ENCODE measurements at places on chromosomes 1 and 21.
A peak's percentile ranks its signal among the peaks of the same experiment; 100 is the strongest.

GRCh38 chr1:161777261-161777660 is 11.1 kb downstream of the ATF6 start:
- no peak for DNase-seq

- DNase-seq = no peak
Measured at GRCh38 chr1:224751624-224752311, 135.7 kb downstream of the CNIH3 start.

DNA sequence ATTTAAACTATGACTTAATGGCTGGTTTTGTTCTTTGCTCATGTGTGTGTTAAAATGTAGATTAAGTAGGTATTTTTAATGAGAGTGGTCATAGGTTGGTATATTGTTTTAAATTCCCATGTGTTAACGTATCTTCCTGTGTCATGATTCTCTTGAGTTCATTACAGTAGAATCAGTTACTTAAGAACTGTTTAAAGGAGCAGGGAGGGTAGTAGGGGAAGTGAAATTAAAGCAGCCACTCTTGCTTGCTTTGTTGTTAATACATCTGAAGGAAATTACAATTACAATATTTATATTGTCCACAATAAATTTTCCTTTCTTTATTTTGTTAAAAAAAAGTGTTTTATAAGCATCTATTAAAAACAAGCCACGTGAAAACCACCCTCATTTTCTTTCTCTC is 119.2 kb upstream of the KIAA1614 start:
- DNase-seq = no peak

DNA sequence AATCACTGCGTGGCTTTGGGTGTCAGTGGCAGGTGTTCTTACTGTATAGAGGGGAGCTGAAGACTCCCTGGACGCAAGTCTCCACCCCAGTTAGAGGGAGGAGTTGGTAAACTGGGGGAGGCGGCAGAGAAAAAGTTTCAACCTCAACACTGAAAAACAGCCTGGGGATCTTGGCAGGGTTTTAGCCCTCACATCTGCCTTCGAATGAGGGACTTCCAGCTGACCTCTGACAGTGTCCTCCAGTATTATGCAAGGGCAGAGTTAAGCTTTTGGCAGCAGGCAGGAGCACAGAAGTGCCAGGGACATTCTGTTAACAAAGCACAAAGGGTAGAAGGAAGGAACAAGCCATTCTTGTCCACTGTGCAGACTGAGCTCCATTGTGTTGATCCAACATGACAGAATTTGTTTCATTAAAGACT is 41.2 kb upstream of the RAB4A start:
- no peak for DNase-seq

DNA sequence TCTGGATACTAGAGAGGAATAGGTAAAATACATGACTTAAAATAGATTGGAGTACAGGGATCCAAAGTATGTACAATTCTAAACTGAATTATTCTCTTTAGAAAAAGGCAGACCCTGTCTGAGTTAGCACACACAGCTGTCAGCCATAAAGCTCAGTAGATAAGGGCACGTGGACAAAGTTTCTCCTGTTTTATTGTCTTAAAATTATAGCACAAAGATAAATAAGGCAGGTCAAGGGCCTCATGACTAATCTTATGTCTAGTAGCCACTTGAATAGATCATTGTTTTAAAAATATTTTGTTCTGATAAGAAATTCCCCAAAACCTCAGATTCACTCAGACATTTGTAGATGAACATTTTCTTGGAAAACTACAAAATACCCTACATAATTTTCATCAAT is 205.2 kb downstream of the ZP4 start:
- no peak for DNase-seq

GRCh38 chr1:116436611-116436970 is 63.5 kb downstream of the ATP1A1 start:
- DNase-seq = no peak

GRCh38 chr1:1955621-1956094 is 36.6 kb upstream of the TMEM52 start:
- DNase-seq = no peak

- no peak for DNase-seq
Measured at GRCh38 chr1:90850181-90850897, 133.2 kb upstream of the BARHL2 start.

- no peak for DNase-seq
Measured at GRCh38 chr1:206447792-206448191, 22.5 kb upstream of the IKBKE start.

GRCh38 chr1:53081384-53082066 is 19.5 kb downstream of the PODN start:
- DNase-seq = no peak

- DNase-seq = no peak
Measured at GRCh38 chr21:18252680-18253079, 8.0 kb downstream of the CHODL start.

DNA sequence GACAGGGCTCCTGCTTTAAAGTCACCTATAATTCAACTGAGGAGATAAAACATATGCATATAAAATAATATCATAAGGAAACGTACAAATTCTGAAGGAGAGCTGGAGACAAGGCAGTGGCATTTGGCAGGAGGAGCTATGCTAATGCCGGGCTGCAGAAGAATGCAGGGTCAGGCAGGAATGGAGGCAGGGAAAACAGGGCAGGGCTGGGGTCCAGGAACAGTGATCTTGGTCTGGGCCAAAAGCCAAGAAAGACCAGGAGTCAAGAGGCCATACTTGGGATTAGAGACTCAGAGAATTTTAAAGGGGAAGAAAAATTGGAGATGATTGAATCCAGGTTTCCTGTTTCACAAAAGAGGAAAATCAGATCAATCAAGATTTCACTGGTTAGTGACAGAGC is 20.0 kb upstream of the BRDT start:
- DNase-seq = no peak

- no peak for DNase-seq
Measured at GRCh38 chr21:29382030-29382654, 83.4 kb downstream of the BACH1 start.

DNA sequence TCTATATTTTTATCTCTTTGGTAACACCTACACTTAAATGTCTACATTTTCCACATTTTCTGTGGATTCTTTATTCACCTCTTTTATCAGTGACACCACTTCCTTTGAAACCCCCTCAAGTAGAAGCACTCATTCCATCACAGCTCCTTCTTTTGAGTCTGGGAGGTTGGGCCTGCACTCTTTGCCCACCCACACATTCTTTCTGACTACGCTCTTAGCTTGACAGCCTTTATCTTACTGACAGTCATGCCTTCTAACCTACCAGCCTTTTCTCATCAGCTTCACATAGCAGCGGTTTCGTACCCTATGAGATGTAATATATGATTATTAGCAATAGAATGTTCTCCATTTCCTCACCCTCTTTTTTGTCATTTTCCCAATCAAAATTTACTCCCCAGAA is 151.9 kb downstream of the TNFSF18 start:
- no peak for DNase-seq

DNA sequence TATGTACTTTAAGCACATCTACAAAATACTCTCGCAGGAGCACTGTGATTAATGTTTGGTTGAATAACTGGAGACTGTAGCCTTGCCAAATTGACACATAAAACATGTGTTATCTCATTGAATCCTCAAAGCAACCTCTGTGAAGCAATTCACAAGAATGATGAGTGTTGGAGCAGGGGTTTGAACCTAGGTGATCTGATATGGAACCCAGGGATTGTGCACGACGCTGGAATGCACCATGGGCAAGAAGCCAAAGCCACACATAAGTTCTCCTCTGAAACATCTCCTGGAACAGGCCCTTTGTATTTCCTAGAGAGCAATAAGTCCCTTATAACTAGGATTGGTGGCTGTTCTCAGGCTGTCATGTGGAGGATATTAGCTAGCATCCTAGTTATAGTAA is 124.6 kb upstream of the IVNS1ABP start:
- no peak for DNase-seq

GRCh38 chr1:54519709-54520108 is 28.3 kb upstream of the ACOT11 start:
- DNase-seq = no peak

GRCh38 chr1:161209790-161210409 is 5.2 kb upstream of the FCER1G start:
- DNase-seq = peak; percentile 35

DNA sequence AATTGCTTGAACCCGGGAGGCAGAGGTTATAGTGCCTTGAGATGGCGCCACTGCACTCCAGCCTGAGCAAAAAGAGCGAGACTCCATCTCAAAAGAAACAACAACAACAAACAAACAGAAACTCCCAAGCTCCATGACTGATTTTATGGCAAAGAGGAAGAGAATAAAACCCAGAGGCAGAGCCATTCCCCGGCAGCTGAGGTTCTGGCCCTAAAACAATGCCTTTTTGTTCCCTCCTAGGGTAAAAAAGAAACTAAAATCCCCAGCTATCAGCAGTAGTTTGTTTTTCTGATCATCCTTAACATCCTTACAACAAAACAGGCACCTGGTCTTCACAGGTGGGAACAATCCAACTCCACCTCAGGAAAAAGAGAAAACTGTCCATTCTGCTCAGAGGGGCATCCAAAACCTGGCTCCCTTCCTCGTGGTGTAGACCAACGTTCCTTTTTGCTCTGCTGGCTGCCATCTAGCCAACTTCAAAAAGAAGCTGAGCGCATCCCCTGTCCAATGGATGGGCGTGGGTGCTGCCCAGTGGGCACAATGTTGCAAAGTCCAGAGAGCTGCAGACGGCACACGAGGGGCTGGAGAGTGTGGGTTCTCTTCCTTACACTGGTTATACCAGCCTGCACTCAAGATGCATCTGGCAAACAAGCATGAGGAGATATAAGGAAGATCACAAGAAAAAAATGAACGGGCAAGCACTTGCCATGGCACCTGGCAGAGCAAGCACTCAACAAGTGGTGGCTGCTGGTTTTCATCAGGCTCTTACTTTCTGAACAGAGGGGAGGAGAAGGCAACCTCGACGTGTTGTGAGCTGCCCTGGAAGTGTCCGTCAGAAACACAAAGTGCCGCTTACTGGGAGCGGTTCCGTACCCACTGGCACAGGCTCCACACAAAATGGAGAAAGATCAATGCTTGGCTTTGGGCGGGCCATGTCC is 54.7 kb downstream of the SLC66A1 start:
- DNase-seq = no peak

DNA sequence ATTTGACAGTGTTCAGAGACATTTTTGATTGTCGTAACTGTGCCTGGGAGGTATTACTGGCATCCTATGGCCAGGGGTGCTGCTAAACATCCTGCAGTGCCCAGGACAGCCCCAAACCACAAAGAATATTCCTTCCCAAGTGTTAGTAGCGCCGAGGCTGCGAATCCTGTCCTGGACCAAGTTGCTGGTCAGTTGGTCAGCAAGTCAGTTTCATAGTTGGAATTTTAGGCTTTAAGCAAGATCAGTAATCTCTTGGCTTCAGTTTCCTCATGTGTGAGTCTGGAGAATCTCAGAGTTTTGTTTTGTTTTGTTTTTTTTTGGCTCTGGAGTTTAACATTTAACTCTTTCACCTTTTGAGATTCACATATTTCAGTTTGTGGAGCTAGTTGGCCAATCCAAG is 65.0 kb downstream of the MTR start:
- DNase-seq = no peak

DNA sequence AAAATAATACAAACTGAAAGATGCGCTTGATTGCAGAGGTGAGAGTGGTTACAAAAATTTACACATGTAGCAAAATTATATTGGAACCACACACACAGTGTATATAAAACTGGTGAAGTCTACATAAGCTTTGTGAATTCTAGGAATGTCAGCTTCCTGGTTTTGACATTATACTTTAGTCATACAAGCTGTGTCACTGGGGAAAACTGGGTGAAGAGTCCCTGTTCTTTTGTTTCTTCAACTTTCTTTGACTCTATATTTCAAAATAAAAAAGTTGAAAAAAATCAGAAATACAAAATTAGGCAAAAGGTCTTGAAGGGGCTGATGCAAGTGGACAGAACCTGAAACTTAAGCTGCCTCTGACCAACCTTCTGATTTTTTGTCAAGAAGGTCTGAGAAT is 3.0 kb downstream of the C1QC start:
- no peak for DNase-seq

DNA sequence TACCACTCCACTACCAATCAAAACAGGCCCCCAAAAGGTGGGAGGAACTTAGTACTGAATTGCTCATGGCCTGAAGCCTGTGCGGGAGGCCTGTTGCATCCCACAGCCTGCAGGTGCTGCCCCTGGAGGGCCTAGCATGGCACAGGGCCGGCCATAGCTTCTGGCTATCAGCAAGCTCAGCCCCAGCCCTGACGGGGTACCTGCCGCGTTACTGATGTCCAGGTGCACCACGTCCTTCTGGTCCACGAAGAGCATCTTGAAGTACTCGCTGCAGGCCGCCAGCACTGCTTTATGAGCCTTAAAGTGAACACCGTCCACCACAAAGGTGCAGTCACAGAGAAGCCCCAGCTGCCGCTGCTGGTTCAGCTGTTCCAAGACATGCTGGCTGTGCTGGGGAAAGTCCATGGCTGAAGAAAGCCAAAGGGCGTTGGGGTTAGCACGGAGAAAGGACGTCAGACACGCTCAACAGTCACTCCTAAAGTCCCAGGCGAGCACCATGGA is 27.8 kb downstream of the ZBTB17 start:
- DNase-seq = no peak

DNA sequence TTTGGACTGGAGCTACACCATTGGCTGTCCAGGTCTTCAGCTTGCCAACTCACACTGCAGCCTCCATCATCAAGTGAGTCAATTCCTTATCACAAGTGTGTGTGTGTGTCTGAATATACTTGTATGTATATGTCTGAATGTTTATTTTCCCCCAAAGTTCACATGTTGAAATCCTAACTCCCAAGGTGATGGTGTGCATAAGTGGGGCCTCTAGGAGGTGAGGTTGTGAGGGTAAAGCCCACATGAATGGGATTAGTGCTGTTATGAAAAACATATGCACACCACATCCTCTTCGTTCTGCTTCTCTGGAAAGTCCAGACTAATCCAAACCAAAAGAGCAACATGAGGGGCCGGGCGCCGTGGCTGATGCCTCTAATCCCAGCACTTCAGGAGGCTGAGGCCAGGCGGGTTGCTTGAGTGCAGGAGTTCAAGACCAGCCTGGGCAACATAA is 48.7 kb upstream of the LBR start:
- no peak for DNase-seq

All from activated CD8-positive, alpha-beta memory T cell treated with anti-CD3 and anti-CD28 coated beads for 1 hour (primary cell).